ENCODE measurements at places on chromosomes 11 and 22. TPM values are rescaled to one million over a fixed set of nuclear protein-coding genes. Genes with fewer than 3 reads are reported as not detected.

- DNase-seq: no peak
Observed at GRCh38 chr11:12139144-12139881, 28.9 kb downstream of the MICAL2 start.

GRCh38 chr11:70633610-70634009, 235.3 kb downstream of the CTTN start:
- DNase-seq: no peak

DNA sequence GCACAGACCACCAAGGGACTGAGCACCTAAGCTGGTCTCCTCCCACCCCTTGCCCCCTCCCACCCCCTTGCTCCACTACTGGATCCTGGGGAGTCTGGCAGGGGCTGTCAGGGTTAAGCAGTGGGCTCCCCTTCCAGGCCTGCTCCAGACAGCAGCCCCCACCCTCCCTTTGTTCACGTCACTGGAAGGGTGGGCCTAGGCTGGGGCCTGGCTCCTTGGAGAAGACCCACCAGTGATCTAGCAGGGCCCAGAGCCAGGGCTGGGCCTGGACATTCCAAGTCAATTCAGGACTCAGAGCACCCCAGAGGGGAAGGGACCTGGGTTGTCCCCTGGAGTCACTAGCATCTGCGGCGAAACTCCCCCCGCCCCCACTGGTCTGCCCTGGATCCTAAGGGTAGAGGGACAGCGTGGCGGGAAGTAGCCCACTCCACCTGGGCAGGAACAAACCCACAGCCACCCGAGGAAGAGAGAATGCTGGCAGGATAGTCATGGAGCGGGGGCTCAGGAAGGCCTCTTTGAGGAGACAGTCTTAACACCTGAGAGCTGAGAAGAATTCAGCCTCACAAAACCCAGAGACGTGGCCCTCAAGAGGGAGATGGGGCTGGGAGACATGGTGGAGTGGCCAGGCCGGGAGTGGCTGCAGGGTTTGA, 45.8 kb downstream of the IGLL1 start:
- DNase-seq: no peak

DNA sequence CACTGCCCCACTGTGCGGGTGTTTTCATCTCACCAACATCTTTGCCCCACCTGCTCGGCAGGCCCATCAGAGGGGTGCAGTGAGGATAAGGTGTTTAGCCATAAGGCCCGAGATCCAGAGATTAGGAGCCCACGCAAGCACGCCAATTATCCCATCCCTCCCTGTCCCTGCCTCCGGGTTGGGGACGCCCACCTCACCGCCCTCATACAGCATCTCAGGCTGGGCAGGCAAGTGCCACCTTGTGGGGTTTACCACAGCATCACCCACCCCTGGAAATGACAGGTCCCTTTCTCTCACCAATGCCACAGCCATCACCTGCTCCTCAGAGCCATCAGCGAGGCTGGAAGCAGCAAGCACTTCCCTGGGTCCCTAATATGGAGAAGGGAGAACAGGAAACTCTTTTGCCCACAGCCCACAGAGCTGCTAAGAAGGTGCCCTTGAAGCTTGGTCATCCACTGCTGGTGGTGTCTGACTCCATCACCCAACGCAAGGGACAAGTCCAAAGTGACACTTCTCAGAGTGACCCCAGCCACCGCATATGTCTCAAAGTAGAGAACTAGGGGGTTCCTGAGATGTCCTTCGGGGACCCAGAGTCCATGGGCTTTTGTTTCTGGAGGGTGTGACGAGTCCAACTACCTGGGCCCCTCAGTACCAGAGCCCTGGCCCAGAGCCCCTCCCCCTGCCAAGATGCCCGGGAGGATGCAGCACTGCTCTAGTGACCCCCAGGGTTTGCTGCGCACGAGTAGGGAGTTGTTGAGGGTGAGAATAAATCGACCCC, 15.8 kb downstream of the VPS37C start:
- no peak for DNase-seq

- DNase-seq: no peak
Observed at GRCh38 chr11:84437071-84437980, 1151.2 kb upstream of the CCDC90B start.

DNA sequence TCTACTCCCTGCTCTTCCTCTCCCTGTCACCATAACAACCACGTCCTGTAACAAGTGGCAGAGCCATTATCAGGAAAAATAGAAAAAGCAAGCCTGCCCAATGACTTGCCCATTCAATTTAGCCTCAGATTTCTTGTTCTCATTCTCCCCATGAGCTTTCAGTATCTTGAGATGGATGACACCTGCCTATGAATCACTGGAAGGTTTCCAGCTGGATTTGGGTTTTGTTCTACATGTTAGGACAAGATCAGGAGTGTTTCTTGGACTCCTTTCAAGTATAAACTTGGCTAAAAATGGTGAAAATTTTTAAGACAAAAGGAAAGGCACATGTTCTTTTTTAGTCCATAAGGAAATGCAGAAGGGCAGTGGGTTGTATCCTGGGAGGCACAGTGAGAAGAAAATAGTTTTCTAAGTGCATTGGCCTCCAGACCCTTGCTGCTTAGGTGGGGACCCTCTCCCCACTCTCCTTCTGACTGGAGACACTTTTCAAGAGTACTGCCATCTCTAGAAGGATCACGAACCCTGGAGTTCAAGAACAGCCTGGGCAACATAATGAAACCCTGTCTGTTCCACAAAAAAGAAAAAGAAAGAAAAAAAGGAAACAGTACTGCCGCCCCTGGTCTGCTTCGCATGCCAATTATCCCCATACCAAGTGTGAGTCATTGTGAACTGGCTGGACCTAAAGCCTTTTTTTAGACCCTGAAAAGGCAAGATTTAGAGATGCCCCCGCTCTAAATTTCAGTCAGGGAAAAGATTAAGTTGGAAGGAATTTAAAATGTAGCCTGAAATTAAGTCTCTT, 51.0 kb downstream of the MTNR1B start:
- no peak for DNase-seq

CSNK2A3 gene
- total RNA-seq: not detected

SGSM1 gene
- total RNA-seq: 1.7 TPM

- DNase-seq: no peak
Observed at GRCh38 chr22:47713941-47714340, 951.5 kb downstream of the TBC1D22A start.

GRCh38 chr11:133173810-133174412, 358.4 kb downstream of the OPCML start:
- DNase-seq: no peak

DNA sequence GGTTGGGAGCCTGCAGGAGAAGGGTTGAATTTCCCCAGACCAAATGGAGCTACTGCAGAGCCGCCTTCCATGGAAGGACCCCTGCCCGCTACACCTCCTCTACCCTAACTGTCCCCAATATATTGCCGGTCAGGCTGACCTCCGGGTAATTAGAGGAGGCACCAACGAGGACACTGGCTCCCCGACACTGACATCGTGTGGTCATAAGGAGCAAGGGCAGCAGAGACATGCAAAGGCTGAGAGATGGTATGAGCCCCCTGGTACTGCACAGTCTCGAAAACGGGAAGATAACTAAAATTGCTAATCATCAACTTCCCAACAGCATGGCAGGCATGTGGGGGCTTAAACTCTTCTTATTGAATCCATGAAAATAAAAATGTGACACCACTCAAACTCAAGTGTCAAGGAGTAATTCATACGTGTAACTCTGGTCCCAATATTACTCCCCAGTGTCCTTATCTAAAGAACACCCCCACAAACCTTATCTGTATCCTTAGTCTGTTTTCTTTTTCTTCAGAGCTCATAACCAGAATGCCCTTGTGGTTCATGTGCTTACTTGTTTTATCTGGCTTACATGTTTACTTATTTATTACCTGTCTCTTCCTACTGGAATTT, 4.4 kb downstream of the CAVIN3 start:
- DNase-seq: peak; percentile 27

DNA sequence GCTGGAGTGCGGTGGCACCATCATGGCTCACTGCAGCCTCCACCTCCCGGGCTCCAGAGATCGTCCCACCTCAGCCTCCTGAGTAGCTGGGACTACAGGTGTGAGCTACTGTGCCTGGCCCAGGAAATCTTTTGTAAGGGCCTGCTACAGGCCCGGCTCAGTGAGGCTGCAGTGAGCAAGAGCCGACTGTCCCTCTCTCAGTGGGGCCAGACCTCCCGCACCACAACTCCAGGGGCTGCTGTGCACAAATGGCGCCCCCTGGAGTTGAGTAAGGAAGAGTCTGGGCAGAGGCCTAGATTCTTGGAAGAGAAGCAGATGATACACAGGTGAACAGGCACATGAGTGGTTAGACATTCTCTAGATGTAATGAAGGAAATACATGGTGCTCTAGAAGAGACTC, 7.0 kb downstream of the SERHL2 start:
- DNase-seq: peak; percentile 36

DNA sequence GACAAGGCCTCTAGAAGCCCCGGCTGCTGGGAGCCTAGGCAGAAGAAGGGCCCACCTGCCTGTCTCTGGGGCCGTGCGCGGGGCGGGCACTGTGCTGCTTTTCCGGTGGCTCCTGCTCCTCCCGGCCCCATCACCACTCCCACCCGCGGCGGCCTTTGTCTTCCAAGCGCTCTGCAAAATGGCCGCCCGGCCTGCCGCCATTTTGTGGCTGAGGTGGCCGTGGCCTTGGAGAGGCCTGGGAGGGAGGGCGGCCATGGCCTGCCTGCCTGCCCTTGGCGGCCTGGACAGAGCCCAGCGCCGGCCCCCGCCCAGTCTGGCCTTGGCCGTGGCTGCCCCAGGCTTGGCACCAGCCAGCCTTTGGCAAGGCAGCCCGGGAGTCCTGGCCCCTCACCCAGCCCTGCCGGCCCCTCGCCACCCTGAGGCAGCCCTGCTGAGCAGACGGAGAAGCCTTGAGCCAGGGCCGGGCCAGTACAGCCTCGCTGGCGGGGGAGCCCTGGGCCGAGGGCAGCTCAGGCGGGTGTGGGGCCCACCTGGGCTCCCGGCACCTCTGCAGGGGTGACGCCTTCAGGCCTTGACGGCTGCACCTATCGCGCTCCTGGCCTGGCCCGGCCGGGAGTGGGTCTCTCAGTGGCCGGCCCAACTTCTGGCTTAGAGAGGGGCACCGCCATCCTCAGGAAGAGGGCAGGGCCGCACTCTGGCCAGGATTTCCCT, 46.0 kb upstream of the PPARA start:
- no peak for DNase-seq

OTOG gene
- not detected for total RNA-seq

- no peak for DNase-seq
Observed at GRCh38 chr11:130486987-130487923, 38.8 kb downstream of the ADAMTS15 start.

GRCh38 chr11:118353084-118353710, 6.2 kb upstream of the UBE4A start:
- DNase-seq: no peak

- DNase-seq: no peak
Observed at GRCh38 chr11:80255021-80255420, 814.2 kb upstream of the TENM4 start.

ST14 gene
- 0.16 TPM for total RNA-seq

DNA sequence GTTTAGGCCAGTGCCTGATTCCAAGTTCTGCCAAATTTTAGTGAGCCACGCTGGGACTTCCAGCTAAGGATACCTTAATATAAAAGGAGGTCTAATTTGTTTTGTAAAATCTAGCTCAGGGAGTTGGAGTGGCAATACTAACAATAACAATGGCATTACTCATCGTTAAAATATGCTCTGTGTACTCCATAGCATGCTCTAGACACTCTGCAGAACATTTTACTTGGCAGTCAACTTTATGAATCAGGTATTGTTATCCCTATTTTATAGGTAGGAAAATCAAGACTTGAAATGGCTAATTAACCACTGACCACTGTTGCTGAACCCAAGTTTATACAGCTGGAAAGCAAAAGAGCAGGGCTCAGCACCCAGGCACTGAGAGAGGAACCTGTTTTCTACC, 485.0 kb upstream of the KIRREL3 start:
- DNase-seq: no peak

WBP2NL gene
- total RNA-seq: 0.28 TPM

ALX4 gene
- not detected for total RNA-seq

GRCh38 chr11:35488117-35488516, 37.3 kb downstream of the PAMR1 start:
- no peak for DNase-seq

DNA sequence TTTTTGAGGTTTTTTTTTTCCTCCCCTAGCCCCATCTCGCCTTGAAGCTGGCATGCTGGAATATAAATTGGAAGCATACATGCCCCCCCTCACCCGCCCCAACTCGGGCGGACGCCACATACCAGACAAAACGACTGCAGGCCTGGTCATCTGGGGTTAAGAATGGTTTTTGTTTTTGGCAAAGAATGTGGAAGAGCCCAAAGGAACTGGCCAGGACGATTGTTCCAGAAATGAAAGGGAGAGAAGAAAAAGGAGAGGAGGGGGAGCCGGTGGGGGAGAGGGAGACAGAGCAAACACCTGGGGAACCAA, 25.0 kb downstream of the MN1 start:
- no peak for DNase-seq

- DNase-seq: no peak
Observed at GRCh38 chr11:120248551-120249278, 8.8 kb downstream of the POU2F3 start.

DNA sequence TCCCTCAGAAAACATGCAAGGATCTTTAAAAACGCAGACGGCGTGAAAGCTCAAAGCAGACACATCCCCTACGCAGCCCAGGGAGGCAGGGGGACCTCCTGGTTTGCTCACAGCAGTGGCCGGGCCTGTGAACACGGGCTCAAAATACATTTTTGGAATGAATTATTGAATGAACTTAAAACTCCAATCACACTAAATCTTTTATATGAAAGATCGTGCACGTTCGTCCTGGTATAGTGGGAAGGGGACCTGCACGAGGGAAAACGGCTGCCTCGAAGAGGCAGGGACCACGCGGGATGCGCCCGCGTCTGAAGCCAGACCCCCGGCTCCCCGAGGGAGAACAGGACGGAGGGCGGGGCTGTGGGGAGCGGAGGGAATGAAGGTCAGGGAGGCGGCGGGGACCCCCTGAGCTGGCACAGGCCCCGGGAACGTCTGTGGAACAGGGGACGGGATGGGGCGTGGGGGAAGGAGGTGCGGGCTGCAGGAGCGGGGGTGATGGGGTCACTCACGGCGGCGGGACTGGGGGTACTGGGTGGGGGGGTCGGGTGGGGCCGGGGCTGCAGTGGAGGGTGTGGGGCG, 1.3 kb upstream of the PANX2 start:
- DNase-seq: no peak

C11orf42 gene
- not detected for total RNA-seq

DNA sequence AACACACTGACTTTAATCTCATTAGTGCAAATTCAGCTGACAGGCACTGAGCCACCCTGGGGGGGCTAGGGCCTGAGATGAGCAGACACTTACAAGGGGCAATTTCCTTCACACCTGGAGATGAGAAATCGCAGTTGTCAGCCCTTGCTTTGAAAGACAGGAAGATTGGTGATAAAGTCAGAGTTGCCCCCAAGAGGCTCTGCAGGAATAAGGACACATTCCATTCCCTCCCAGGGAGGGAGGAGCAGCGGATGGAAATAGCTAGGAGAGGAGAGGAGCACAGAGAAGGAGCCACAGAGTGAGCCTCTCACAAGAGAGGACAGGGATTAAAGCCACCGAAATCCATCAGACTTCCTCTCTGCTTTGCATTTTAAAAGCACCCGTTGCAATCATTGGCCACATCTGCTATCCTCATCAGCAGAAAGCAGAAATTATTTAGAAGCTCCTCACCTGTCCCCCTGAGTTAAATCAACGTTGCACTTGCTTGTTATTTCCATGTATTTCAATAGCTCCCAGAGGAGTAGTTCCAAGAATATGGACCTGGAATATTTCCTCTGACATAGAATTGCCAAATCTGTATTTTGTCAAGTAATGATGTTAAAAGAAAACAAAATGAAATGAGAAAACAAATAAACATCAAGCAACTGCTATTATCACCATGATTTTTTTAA, 213.7 kb downstream of the BARX2 start:
- no peak for DNase-seq

DEUP1 gene
- not detected for total RNA-seq
